Sigmoid colon (tissue), 7 donors: ENCODE measurements at places on chromosomes 5 and 9. TPM values are rescaled to one million over a fixed set of nuclear protein-coding genes. Genes with fewer than 3 reads are reported as not detected.

The RASGRF2 gene
- 9.5 TPM for total RNA-seq

DNA sequence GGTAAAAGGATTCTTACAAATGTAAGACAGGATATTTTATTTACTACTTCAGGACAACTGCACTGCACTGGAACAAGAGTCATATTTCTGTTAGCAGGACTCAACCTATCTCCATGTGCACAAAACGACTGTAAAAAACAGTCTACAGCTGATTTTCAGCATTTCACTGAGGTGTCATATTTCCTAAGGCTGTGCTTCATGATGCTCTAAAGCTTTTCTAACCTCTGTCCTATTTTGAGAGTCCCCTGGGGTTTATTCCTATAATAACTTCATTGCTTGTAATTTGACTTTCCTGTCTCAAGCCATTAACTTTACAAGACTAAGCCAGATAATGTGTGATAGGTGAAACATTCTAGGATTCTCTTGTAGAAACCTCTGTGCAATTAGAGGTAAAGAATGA, 472.3 kb downstream of the HINT1 start:
- DNase-seq = no peak

DNA sequence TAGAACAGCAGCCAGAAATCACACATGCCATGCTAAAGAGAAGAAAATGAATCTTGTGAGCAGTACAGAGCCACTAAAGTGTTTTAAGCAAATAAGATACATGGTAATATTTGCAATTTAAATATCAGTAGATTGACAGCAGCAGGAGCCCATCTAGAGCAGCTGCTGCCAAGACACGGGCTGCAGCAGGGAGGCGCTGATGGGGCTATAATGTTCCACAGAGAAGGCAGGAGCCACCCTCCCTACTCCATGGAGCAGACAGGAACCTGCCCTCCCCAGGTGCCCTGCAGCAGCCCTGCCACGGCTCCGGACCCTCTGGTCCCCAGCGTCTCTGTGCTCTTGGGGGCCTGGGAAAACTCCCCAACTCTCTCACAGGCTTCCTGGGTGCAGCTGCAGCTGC, 224.1 kb upstream of the ISL1 start:
- no peak for DNase-seq

GRCh38 chr5:116605310-116606070, 30.9 kb upstream of the SEMA6A start:
- DNase-seq = no peak

The LRRC19 gene
- not detected for total RNA-seq

The C5orf63 gene
- total RNA-seq = 4.1 TPM

DNA sequence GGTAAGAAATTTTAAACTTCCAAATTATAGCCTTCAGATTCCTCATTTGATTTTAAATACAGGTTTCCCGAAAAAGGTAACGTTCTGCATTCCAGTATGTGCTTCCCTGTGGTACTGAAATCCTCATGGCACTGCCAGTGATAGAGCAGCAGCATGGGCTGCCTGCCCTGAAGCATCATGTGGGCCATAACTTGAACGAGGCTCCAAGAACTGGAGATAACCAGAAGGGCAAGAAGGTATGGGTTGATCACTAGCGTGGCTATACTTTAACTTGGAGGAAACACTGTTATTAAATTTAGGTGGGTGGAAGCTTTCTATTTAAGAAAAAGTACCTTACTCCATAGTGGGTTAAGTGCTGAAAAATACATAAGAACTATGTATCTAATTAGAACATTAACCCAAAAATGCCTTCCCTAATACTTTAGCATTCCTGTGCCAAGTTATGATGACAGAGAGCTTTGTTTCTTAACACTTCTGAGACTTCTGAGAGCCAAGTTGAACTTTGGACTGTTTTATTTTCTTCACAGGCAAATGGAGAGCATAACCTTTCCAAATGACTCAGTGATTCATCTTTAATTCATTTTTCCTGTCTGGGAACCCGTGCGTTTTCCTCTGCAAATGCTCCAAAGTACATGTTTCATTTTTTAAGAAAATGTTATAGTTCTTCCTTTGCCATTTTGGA, 191.5 kb upstream of the GNA14 start:
- no peak for DNase-seq

DNA sequence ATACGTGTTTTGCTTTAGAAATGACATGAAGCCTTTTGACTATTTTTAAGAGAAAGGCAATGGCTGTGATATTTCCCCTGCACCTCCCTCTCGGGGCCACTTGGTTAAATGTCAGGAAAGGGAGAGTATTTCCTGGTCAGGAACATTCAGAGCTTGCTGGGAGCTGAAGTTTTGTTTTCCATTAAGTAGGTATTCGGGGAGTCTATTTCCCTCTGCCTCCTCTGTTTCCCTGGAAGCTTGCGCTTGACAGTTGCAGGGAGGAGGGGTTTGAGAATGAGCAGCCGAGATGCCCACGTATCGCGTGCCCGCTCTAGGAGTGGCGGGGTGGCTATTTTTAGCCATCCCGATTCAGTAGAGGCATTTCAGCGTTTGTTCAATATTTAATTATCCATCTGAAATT, 6.7 kb downstream of the DAB2IP start:
- DNase-seq = no peak

- peak; percentile 63 for DNase-seq
Measured at GRCh38 chr9:37920471-37921167, 16.7 kb upstream of the SLC25A51 start.

DNA sequence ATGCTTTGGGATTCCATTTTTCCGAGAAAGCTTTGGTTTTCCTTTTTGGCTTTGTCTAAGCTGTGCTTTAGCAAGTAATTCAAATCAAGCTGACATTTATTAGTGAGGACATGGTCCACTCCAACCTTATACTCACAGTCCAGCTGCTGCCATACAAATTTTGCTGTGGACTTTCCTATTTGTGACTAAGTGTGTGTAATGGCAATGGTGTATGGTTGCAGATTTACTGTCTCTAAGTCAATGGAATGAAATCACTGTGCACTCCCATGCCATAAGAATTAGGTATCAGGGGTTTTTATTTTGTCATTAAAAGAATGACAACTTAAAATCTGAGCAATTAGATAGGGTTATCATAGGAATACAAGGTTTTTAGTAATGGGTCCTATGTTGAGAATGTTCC, 530.0 kb downstream of the CCDC171 start:
- no peak for DNase-seq

- DNase-seq = no peak
Measured at GRCh38 chr9:72322259-72322658, 42.7 kb downstream of the ZFAND5 start.

DNA sequence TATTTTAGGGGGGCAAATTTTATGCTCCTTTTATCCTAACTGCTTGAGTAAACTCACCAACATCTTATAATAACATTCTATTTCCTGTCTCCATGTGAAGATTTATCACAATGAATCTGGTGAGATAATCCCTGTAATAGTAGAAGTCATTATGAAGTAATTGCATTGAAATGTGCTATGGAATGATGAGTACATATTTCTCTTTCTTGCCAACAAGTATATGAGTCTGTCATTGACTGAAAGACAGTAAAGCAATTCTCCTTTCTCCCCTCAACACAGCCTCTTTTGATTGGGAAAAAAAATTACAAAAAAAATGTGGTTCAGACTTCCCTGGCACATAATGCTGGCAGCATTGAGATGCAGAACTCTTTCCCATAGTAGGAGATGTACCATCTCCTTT, 459.2 kb upstream of the RGMB start:
- no peak for DNase-seq

- DNase-seq = no peak
Measured at GRCh38 chr9:72753266-72753893, 199.5 kb downstream of the ALDH1A1 start.

GRCh38 chr5:104186100-104186499, 623.5 kb upstream of the NUDT12 start:
- peak; percentile 88 for DNase-seq

The PTGES2 gene
- total RNA-seq = 108 TPM

GRCh38 chr5:124806373-124807077, 60.1 kb upstream of the ZNF608 start:
- DNase-seq = peak; percentile 90

DNA sequence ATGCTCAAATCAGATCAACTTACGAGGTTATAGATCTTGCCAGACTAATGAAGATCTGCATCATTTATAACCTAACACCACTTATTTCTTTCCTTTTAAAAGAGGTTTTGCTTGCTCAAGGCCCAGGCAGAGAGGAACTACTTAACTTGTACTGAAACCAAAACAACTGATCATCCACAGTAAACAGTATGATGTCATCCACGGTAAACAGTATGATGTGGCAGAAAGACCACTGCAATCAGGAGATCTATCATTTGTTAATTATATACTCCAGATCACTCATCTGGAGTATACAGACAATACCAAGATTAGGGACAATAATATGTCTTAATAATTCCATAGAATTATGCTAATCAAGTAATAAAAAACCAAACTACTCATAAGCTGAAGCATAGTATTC, 116.8 kb downstream of the ADAMTS6 start:
- no peak for DNase-seq

GRCh38 chr9:127112735-127113161, 9.7 kb downstream of the ANGPTL2 start:
- DNase-seq = no peak

The SPATA31A5 gene
- not detected for total RNA-seq

DNA sequence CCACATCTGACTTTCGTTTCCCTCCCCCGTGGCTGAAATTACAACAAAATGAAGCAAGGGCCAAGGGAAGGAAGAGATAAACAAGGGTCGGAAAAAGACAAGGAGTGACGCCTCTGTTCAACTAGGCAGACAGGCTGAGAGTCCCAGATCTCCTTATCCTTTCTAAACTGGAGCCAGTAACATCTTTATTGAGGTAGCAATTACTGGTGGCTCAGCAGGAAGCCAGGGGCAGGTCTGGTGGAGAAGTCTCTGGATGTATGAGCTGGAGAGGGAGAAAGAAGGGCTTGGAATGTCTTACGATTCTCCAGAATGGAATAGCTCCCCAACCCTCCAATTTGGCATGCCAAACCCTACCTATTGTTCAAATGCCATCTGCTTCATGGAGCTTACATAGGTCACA, 190.8 kb upstream of the BRINP1 start:
- no peak for DNase-seq

DNA sequence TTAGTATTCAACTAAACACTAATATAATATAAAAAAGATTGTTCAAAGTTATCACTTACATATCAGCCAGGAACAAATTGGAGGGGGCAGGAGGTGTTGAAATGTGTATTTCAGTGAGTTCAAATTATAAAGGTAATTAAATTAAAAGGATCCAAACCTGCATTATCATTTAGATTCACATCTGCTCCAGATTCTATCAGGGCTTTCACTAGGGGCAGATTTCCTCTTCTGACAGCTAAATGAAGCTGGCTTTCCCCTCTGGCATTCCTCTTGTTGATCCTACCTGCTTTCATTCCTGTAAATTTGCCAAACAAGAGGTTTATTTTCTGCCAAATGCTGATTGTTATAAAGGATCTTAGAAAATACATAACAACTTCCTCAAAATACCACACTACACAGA, 86.3 kb upstream of the GCNT4 start:
- DNase-seq = no peak

The KCNT1 gene
- total RNA-seq = not detected

The PCDHGB4 gene
- 9.1 TPM for total RNA-seq

GRCh38 chr5:105836887-105837286, 1833.8 kb downstream of the EFNA5 start:
- no peak for DNase-seq

The SNCAIP gene
- 3.3 TPM for total RNA-seq

- no peak for DNase-seq
Measured at GRCh38 chr5:111691914-111692313, 65.1 kb downstream of the NREP start.

- DNase-seq = no peak
Measured at GRCh38 chr9:2321523-2322148, 300.0 kb upstream of the VLDLR start.

DNA sequence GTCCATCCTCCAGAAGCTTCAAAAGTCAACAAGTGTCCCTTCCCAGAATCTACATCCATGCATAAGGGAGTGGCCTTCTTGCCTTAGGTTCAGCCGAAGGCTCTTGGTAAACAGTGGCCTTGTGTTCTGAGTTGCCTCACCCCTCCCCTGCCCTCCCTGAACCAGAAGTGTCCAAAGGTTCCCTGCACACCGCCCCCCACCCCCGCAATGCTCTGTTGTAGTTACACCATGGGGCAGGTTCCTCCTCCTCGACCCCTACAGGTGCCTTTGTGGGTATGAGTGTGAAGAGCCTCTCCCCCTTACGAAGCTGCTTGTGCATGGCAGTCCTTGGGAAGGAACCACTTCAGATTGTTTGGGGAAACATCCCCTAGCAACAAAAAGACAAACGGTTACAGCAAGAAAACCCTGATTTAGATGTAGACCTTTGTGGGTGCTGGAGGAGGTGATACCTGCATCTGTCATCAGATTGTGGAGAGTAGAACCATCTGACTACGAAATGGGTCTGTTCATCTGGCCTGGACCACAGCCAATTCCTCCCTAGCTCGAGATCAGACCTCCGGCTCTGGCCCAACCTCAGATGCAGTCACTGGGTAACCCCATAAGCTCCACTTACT, 7.1 kb downstream of the SPACA9 start:
- no peak for DNase-seq

The SCGB3A2 gene
- total RNA-seq = not detected

DNA sequence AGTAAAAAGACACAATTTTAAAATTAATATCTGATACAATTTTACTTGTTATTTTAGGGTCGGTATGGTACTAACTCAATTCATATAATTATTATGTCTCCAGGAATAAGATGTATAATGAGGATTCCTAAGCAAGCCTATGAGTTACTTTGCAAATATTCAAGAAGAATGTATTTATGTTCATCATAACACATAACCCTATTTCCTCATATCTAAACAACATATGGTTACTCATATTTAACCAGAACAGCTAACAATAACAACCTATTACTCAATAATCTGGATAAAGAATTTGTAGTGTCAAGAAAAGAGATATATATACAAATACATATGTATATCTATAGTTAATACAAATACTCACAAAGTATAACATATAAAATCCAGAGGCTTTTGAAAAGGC, 285.9 kb downstream of the ARL15 start:
- no peak for DNase-seq

The PITX1 gene
- 5.8 TPM for total RNA-seq

DNA sequence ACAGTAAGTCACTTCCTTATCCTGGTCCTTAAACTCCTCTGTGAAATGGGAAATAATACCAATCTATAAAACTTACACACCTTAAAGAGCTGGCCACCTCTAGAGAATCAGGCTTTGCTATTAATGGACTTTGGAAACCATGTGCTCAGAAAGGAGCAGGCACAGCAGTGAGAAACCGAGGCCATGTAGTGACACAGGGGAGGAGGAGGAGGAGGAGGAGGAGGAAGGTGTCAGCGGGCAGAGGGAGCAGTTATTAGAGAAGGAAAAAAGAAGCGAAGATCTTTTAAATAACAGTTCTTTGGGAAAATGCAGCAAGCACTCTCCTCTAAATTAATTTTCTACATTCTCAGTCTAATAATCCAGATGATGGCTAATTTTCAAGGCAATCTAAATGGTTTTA, 38.0 kb downstream of the SUSD1 start:
- DNase-seq = no peak

- DNase-seq = no peak
Measured at GRCh38 chr5:53133020-53133419, 23.5 kb upstream of the MOCS2 start.

GRCh38 chr5:57324181-57324580, 150.3 kb downstream of the GPBP1 start:
- DNase-seq = no peak

GRCh38 chr9:133999851-134000265, 7.7 kb upstream of the VAV2 start:
- no peak for DNase-seq

- no peak for DNase-seq
Measured at GRCh38 chr5:69115526-69115925, 21.7 kb downstream of the SLC30A5 start.

The FSTL4 gene
- total RNA-seq = not detected

The MCIDAS gene
- not detected for total RNA-seq
